Dorsolateral prefrontal cortex (tissue), 122 donors: ENCODE measurements at places on chromosomes 6 and 20. TPM values are rescaled to one million over a fixed set of nuclear protein-coding genes. Genes with fewer than 3 reads are reported as not detected.

RNF217 gene
- 23.9 TPM for total RNA-seq

TRIM10 gene
- not detected for total RNA-seq

OVOL2 gene
- total RNA-seq: 2.3 TPM

PEX3 gene
- 16.7 TPM for total RNA-seq

GPR63 gene
- total RNA-seq: 5.9 TPM

DOK5 gene
- total RNA-seq: 14.4 TPM

FYN gene
- 237 TPM for total RNA-seq

CRISP2 gene
- total RNA-seq: not detected

HSPA12B gene
- total RNA-seq: 6.1 TPM

MOG gene
- 52.2 TPM for total RNA-seq

INSM1 gene
- total RNA-seq: 3.2 TPM

GNRH2 gene
- total RNA-seq: 1.6 TPM

CGA gene
- not detected for total RNA-seq

LRRC73 gene
- 17.3 TPM for total RNA-seq

ANGPT4 gene
- total RNA-seq: 0.33 TPM

SNX3 gene
- total RNA-seq: 140 TPM

ZNF334 gene
- total RNA-seq: 17.3 TPM

GPLD1 gene
- total RNA-seq: 20.8 TPM
